ENCODE measurements at places on chromosomes 4 and X.

DNA sequence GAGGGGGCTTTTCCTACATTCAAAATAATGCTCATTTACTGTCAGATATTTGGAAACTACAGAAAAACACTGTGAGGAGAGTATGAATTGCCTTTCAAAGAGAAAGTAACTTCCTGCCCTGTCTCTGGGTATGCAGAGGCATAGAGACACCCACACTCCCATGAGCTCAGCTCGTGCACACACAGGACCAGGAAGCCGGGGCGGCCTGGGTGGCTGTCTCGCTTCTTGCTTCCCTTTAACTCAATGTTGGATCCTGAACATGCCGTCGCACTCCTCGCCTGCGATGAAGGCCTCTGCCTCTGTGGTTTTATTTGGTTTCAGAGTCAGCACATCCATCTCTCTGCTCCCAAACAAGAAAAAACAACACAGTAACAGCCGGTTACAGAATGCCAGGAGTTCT is 40.1 kb upstream of the GPR78 start:
- DNase-seq: no peak

GRCh38 chr4:57501720-57502119 is 391.5 kb upstream of the IGFBP7 start:
- DNase-seq: no peak

DNA sequence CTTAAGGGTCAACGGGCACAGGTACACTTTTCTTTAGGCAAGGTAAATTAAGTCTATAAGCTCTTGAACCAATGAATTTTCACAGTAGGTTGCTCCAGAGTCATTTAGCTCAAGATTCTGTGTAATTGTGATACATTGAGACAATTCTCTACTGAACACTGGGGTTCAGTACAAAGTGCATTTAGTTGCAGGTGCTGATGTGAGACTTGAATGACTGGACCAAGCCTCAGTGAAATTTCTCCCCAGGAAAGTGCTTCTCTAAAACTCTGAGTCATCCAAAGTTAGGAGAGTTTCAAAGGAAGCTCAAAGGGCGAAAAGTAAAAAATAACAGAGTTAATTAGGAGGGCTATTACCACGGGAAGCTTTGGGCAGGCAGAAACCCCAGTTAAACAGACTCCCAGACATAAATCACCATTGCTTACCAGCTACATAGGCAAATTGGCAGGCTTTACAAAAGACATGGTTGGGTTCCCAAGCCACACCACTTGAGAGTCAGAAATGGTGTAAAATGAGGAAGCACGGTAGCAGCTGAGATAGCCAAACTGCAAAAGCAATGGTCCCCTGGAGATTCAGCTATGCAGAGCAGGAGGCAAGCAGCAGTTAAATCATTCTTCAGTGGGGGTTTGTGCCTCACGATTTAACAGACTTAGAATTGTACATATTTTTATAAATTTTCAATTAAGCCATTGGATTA is 202.6 kb downstream of the PCDH19 start:
- no peak for DNase-seq

DNA sequence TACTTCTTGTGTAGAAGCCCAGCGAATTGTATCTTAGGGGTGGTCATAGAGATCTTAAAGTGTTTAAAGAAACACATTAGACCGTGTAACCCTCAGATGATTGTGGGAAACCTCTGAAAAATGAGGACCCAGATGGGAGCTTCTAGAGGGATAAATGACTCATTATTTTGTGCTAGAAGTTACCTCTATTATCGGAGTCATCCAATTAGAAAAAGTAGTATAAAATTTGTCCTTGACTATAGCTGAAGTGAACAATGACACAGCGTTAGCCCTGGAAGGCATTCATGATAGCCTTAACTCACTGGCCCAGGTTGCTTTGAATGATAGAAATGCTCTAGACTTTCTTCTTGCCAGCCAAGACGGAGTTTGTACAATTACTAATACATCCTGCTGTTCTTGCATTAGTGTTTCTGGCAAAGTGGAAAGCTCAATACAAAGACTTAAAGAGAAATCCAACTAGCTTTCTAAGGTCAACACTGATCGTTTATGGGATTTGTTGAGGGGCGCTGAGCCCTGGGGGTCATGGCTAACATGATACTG is 178.9 kb upstream of the VEGFC start:
- DNase-seq: no peak

DNA sequence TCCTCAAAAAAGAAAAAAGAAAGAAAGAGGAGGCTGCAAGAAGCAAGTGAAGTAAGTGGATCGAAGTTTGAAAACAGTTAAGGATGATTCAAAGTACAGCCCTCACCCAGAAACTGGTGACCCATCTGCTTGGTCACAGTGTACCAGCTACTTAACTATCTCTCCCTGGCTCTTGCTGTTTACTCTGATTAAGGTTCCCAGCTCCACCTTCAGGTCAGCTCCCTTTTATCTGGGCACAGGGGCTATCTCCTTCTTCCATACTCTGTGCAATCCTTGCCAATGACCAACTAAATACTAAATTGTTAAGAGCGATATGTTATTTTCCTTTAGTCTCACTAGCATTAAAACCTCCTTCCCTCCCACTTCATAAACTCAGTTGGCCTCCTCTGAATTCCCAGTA is 81.5 kb upstream of the SMIM10 start:
- DNase-seq: no peak

GRCh38 chrX:112738347-112739033 is 58.8 kb upstream of the LHFPL1 start:
- DNase-seq: no peak

DNA sequence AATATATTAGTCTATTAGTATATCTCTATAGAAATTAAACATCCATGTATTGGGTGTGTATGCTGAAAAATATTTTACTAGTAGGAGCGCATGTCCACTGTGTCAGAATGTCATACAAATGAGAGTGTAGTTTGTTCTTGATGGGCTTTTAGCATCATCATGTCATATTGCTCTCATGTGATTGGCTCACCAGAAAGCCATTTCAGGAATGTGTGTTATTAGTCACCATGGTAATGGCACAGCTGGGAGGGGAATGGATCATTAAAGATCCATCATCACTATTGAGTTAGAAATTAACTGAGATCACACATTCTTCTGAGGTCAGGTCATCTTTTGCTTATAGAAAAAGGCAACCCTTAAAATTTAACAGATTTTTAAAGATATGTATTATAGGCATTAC is 77.3 kb downstream of the PHEX start:
- DNase-seq: no peak

DNA sequence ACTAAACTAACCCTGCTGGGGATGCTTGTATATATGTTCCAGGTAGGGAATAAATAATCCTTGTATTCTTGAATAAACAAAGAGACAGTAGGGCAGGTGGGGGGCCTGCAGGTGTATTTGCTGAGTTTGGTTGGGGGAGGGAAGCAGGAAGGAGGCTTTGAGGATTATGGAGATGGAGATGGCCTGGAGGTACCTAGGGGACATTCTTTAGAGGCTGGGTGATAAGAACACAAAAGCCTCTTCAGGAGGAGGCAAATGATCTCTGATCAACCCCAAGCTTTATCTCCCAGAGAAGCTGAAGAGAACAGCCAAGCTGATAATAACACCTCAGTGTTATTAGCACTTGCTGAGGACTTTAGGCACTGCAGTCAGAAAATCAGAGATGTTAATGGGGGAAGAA is 187.7 kb downstream of the MGST2 start:
- DNase-seq: no peak

- no peak for DNase-seq
Measured at GRCh38 chr4:138675685-138676084, 339.9 kb upstream of the NOCT start.

DNA sequence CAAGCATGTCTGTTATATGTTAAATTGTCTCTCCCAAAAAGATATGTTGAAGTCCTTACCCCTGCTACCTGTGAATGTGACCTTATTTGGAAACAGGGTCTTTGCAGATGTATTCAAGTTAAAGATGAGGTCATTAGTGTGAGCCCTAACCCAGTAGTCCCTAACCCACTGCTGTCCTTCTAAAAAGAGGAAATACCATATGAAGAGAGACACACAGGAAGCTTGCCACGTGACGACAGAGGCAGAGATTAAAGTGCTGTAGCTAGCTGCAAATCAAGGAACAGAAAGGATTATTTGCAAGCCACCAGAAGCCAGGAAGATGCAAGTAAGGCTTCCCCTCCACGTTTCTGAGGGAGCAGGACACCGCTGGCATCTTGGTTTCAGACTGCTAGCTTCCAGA is 150.1 kb downstream of the HNRNPD start:
- no peak for DNase-seq

GRCh38 chrX:153921070-153921469 is 5.0 kb downstream of the ARHGAP4 start:
- DNase-seq: no peak

DNA sequence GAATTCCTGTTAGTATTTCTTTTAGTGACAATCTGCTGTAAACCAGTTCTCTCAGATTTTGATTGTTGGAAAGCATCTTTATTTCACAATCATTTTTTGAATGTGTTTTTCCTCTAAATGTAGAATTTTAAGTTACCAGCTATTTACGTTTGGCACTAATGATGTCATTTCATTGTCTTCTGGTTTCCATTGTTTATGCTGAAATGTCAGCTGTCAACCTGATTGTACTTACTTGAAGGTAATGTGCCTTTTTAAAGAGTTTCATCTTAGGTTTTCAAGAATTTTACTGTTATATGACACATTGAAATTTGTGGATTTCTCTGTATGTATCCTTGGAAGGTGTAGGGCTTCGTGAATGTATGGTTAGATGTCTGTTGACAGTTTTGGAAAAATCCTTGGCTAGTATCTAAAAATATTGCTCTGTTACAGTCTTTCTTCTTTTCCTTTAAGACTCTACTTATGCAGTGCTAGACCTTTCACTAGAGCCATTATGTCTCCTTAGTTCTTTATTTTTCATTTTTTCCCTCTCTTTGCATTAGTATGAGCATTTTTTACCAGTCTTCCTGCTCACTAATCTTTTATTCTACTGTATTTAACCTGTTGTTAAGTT is 30.4 kb downstream of the SMAD1 start:
- no peak for DNase-seq

DNA sequence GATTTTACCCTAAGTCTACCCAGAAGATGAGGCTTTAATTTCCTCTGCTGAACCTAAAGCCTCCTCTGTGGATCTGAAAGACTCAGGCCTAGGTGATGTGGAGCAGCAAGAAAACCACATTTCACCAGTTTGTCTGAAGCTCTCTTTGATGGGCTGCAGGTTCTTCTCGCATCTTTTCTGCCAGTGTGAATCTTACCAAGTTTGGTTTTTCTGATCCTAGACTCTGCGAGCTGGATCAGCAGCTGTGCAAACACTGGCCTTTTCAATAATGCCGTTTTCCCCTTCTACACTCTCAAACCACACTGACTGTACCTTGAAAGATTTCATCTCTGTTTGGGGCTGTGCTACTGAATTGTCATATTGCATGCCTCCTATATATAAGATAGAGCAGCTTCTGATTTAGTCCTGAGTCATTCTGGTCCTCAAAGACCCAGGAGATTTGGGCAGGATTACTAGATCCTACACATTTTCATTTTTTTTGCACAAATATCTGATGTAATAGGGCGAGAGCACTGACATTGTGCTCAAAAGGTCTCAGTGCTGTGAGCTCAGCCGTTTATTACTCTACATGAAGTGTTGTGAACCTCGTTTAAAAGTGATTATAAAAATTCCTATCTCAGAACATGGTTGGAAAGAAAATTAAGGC is 133.6 kb upstream of the FAM9C start:
- DNase-seq: no peak

DNA sequence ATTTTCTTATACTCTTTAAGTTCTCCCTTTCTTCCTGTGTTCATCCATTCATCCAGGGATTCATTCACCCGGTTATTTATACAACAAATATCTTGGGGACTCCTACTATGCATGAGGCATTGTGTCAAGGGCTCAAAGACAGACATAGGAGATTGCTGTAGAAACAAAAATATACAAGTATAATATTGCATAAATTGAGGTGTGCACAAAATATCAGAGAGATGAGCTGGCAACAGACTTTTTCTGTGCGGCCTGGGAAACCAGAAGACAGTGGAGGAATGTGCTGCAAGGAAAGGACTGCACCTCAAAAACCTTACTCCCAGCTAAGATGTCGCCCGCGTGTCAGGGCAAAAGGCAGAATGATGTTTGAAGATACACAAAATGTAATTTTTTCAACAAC is 9.6 kb downstream of the OTOP1 start:
- DNase-seq: no peak

GRCh38 chrX:115427861-115428410 is 133.0 kb upstream of the PLS3 start:
- DNase-seq: no peak

DNA sequence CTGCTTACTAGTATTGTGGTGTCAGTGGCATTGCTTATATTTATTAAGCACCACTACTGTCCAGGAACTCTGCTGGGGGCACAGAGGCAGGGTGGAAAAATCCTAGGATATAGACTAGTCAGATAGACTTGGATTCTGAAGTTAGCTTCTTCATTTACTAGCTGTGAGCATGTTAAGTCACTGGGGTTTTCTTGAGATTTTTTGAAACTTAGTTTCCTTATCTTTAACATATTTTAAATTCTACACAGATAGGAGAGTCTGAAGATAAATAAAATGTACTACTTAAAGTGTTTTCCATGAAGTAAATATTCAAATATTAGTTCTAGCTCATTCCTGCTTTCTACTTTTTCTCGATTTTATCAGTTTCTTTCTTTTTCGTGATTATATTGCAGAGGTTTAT is 196.9 kb upstream of the GRID2 start:
- DNase-seq: no peak

- DNase-seq: no peak
Measured at GRCh38 chr4:82905205-82905604, 4.7 kb downstream of the THAP9 start.

GRCh38 chrX:9558615-9559014 is 93.8 kb downstream of the TBL1X start:
- DNase-seq: no peak

- no peak for DNase-seq
Measured at GRCh38 chr4:163901319-163901718, 406.8 kb downstream of the TMA16 start.

DNA sequence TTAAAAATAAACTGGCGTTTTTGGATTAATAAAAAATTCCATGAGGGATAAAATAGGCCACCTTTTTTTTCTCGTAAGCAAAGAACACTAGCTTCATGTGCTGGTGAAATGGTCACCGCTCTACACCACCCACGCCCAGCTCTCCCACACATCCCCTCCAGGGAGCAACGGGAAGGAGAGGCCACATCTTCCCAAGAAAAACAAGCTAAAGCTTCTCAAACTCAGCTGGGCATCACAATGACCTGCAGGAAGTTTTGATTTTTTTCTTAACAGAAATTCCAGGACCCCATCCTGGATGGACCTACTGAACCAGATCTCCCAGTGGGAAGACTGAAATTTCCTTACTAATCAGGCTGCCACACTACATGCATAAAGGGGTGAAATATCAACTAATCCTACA is 9.8 kb downstream of the TSPAN5 start:
- no peak for DNase-seq

- DNase-seq: no peak
Measured at GRCh38 chrX:13719192-13719856, 15.1 kb downstream of the TRAPPC2 start.

DNA sequence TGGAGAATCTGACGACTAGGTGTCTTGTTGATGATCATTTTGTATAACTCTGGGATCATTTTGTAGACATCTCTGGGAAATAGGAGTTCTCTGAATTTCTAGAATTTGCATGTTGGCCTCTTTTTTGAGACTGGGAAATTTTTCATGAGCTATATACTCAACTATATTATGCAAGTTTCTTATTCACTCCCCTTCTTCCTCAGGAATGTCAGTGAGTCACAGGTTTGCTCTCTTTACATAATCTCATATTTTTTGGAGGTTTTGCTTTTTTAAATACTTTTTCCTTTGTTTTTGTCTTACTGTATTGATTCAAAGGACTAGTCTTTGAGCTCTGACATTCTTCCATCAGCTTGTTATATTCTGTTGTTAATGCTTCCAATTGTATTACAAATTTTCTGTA is 1324.2 kb downstream of the TECRL start:
- no peak for DNase-seq

- DNase-seq: no peak
Measured at GRCh38 chr4:1172971-1173757, 781 bp upstream of the SPON2 start.

Measured in stimulated activated CD8-positive, alpha-beta memory T cell treated with anti-CD3 and anti-CD28 coated beads, Interleukin-2, amount 100 ng/mL, for 1 hour (primary cell).